ENCODE measurements at places on chromosomes 6 and 20.

DNA sequence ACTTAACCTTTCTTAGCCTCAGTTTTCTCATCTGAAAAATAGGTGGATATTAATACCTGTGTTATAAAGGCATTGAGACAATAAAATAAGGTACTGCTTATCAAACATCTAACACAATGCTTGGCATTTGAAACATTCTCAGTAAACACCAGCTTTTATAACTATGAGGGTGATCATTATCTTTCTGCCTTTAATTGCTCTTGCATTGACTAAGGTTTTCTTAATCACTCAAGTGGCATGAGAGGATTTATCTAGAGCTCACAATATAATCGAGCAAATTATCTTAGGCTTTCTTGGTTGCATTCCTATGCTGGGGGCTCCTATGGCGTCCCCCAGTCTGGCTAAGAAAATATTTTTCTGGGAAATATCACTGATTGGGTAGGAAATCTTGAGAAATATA is 716.4 kb upstream of the MARCKS start:
- DNase-seq = no peak

DNA sequence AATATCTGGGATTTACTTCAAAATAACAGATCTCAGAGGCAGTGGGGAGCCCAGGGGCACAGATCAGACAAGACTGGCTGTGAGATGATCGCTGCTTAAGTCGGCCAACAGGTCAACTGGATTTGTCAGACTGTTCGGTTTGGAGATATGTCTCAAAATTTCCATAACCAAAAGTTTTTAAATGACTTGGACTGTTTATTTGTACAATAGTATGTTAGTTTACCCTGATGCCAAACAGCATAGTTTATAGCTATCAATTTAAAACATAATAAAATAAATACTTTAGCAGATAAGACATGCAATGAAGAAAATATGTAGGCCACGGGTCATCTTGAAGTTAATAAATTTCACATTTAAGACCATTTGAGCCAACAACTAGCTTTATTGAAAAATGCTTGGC is 126.7 kb downstream of the IRF4 start:
- no peak for DNase-seq

DNA sequence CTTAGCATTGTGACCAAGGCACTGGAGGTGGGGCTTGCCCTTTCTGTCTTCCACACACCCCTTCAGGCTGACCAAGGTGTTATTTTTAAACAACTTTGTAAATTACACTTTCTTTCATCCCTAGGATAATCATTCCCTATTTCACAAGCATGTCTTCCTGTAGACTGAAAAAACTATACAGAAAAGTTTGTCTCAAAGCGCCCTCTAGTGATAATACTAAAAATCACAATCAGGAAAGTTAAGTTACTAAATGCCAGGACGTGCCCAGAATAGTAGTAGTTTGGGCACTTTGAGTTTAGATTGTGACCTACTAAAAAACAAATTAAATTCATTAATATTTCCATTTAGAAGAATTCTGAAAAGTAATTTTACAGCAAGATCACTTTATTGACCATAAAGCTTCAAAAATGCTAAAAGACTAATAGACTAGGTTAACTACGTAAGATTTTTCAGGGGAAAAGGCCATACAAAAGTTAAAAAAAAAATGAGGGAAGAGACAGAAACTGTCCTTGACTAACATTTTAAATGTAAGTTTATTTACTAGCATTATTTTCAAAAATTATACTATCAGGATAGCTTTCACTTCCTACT is 123.3 kb upstream of the DUSP22 start:
- DNase-seq = no peak

DNA sequence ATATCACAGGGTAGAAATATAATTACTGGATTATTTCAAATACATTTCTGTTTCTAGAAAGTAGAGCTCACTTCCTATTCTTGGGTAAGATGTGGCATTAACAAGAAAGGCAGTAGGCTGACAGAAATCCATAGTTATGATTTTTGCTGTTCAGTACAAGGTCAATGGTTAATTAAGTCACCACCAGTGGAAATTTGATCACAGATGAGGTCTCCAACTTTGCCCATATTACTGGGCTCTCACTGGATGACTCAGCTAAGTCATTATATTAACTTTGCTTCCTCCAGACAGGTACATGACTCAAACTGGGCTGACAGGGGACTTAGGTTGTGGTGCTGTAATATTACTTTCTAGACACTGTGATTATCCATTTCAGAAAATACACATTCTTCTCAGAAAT is 212.4 kb downstream of the GRIK2 start:
- no peak for DNase-seq

DNA sequence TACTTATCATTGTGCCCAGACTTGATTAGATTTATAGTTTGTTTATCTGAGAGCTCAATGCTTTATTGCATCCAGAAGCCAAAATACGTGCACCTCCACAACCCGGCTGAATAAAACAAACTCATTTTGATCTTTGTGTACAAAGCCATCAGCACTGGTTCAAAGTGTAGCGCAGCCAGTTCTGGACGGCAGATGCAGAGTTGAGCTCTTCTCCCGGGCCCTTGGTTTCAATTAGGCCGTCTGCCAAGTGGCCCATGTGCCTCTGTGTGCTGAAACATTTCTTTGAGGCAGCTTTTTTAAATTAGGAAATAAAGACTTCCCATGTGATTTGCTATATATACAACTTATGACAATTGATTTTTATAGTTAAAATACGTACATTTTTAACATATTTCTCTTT is 96.2 kb upstream of the RSPO3 start:
- DNase-seq = no peak

- no peak for DNase-seq
These were observed 13.4 kb downstream of the NDRG3 start for GRCh38 chr20:36732456-36732855.

- no peak for DNase-seq
These were observed 25.5 kb upstream of the PXDC1 start for GRCh38 chr6:3776881-3777507.

GRCh38 chr6:42460883-42461282 is 9.2 kb upstream of the TRERF1 start:
- DNase-seq = no peak

- peak; percentile 13 for DNase-seq
These were observed 27.5 kb upstream of the ZBTB22 start for GRCh38 chr6:33344701-33345697.

DNA sequence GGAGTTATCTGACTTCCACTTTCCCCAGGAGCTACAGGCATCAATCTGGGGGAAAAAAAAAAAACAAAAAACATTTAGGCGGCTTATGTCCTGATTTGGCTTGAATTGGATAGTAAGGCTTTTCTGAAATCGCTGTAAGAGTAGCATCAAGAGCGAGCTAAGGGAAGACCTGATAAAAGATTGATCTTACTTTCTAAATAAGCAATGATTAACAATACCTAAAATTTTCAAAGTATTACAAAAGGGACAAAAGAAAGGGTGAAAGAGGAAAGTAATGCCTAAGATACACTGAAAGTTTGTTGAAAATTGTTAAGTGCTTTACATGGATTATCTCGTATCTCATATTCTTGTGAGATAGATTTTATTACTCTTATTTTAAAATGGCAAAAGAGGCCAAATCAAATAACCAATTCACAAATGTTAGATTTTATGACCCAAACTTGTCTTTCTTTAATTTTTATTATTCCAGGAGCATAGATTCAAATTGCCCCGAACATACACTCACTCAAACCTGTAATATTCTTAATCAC is 106.4 kb upstream of the PRSS16 start:
- DNase-seq = no peak

GRCh38 chr20:64065974-64066343 is 3.0 kb downstream of the TCEA2 start:
- no peak for DNase-seq

DNA sequence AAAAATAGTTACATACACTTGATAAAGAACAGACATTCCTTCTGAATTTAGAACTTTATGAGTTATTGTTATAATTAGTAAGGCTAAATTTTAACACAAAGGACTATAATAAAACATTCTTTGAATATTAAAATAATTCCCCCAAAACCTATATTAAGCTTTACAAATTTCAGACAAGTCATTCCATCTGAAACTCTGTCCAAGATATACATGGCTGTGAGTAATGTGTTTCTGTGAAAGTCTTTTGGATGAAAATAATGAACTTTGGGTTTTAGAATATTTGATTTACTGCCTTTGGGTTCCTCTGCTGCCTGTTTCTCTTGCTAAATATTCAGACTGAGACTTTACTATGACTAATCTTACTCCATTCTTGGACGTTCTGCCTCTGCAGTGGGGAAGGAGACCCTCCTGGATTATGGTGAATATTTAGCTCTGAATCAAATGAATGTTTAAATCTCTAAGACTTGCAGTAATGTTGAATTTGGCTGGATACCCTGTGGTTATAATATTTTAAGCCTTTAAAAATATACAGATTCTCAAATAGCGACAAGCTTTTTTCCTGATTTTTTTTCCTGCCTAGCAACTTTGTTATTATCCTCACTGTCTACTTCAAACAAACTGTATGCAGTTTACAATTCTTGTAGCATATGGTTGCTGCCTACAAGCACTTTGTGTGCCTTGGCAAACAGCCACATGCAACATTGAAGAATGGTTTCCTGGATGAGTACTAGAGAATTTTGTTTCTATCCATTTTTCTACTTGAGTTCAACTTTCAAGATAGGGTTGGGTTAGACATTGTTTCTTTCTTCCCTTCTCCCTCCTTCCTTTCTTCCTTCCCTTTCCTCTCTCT is 51.4 kb downstream of the TXLNB start:
- no peak for DNase-seq

- no peak for DNase-seq
These were observed at the start of gene ETV7 for GRCh38 chr6:36387440-36388303. TSS of gene ETV7 (minus strand) at chr6:36387669. CDS start at chr6:36387541, 128 bp downstream.

- no peak for DNase-seq
These were observed 207.2 kb upstream of the SSTR4 start for GRCh38 chr20:22827916-22828315.

GRCh38 chr6:113649880-113650609 is 207.1 kb upstream of the MARCKS start:
- no peak for DNase-seq

- DNase-seq = no peak
These were observed 22.4 kb downstream of the ZMYND8 start for GRCh38 chr20:47334022-47334551.

GRCh38 chr6:159655409-159655988 is 37.5 kb downstream of the SOD2 start:
- no peak for DNase-seq

GRCh38 chr6:165298402-165298801 is 11.0 kb downstream of the C6orf118 start:
- no peak for DNase-seq

DNA sequence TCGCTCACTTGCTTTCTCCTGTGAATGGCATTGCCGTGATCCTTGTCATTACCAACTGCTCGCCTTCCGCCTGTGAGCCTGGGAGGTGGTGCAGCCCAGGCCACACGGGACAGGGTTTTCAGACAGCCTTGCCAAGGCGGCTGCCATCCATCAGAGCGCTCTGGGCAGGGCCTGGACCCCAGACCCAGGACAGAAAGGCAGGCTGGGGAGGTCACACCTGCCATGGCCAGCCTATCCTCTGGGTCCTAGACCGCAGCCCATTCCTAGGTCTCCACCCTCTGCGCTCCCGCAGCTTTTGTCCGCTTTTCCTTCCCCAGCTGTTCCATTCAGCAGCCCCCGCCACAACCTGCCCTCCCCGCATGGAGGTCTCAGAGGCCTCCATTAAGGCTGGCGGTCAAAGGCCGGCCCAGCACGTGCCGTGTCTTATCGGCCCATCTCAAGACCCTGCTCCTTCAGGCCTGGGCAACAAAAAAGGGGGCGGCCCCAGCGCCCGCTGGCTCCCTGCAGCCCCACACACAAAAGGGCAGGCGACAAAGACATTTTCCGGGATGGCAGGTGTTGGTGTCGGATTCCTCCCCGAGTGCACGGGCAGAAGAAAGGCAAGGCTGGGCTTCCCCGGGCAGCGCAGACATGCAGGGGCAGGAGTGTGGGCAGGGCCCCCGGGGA is 28.1 kb downstream of the INSM1 start:
- no peak for DNase-seq

DNA sequence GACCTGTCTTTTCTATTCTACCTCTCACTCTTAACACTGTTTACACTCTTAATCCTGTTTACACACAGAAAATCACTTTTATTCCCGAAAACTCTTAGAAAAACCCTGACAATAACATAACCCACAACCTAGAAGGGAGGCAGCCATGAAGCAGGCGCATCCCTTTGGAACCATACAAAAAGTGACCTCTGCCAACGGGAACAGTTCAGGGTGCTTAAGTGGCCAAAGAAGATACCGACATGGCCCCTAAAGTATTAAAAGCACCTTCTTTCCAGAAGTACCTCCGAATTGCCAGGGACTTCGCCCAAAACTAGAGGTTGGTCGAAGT is 490 bp downstream of the MMUT start:
- no peak for DNase-seq

- no peak for DNase-seq
These were observed 11.4 kb downstream of the PPIL6 start for GRCh38 chr6:109428889-109429477.

GRCh38 chr20:57270204-57270984 is 4.0 kb upstream of the BMP7 start:
- no peak for DNase-seq

DNA sequence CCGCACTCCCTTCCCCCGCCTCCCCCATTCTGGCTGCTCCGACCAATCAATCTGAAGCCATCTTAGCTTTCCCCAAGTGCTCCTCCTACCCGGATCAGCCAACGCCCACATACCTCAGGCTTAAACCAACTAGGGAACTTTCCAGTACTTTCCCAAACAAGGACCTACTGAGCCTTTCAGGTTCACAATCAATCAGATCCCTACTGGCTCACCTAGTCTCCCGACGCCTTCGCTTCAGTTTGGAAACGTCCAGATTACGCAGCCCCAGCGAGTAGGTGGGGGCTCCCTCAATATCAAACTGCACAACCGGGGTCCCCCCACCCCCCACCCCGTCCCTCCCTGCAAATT is 432 bp downstream of the HSPA1L start:
- DNase-seq = peak; percentile 83

DNA sequence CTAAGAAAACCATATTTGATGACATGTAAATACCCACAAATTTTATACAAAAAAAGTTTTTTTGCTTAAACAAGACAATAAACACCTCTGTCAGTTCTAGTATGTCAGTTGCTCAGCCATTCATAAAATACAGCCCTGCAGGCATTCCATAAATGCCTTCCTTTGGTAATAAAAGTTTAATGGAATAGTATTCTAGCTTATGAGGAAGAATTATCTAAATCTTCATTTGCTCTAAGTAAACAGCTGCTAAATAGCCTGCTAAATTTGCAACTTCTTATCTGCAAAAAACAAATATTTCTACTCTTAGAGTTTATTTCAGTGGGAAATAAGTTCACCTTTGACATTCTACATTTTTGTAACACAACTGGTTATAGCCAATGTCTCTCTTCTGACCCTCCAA is 108.8 kb downstream of the SMLR1 start:
- DNase-seq = no peak

GRCh38 chr6:106102967-106103727 is 17.0 kb downstream of the PRDM1 start:
- no peak for DNase-seq

DNA sequence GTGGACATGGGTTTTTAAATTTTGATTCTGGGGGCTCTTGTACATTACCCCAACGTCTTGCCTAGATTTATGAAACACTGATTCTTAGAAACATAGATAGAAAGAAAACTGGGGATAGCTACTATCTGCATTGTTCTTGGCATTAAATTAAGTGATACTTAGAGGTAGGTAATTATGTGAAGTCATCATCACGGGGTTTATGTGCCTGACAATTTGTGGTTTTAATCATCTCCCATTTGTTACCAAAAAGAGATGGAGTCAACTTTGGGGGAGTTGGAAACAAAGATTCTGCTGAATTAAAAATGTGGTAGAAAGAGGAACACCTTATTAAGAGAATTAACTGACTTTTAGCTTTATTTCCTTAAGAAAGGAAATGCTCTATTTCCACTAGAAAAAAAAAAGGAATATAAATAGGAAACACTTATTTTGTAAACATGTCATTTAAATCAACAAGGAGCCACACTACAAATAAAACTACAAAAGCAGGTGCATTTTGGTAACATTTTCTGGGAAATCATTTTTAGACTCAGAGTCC is 5.6 kb downstream of the TNFAIP3 start:
- no peak for DNase-seq

Measured in NCI-H1417 treated with DMSO at 0.1 percent for 48 hours (cell line).